ENCODE measurements at places on chromosomes 11 and 22. TPM values are rescaled to one million over a fixed set of nuclear protein-coding genes. Genes with fewer than 3 reads are reported as not detected.

- peaks cover 4% of the 10 kb centered on the region for H3K27me3 ChIP-seq
- H3K36me3 ChIP-seq = no peaks in the 10 kb centered on the region
- no peak overlapping the region for H3K27ac ChIP-seq
Observed at GRCh38 chr11:80320226-80320625, 879.4 kb upstream of the TENM4 start.

Gene MS4A6A
- total RNA-seq = not detected

- DNase-seq = no peak
- no peaks in the 10 kb centered on the region for H3K36me3 ChIP-seq
- no peak overlapping the region for H3K27ac ChIP-seq
Observed at GRCh38 chr11:72155751-72156150, 20.2 kb downstream of the FOLR3 start.

GRCh38 chr11:92735039-92735438 is 234.4 kb upstream of the MTNR1B start:
- no peak for DNase-seq
- H3K4me1 ChIP-seq = no peaks in the 10 kb centered on the region
- no peaks in the 10 kb centered on the region for H3K27me3 ChIP-seq
- no peak overlapping the region for H3K4me3 ChIP-seq
- no peaks in the 10 kb centered on the region for H3K36me3 ChIP-seq

GRCh38 chr11:109302591-109303334 is 119.2 kb upstream of the C11orf87 start:
- H3K27ac ChIP-seq = no peak overlapping the region
- no peak for DNase-seq
- no peaks in the 10 kb centered on the region for H3K36me3 ChIP-seq
- no peaks in the 10 kb centered on the region for H3K27me3 ChIP-seq
- no peak overlapping the region for H3K4me3 ChIP-seq

DNA sequence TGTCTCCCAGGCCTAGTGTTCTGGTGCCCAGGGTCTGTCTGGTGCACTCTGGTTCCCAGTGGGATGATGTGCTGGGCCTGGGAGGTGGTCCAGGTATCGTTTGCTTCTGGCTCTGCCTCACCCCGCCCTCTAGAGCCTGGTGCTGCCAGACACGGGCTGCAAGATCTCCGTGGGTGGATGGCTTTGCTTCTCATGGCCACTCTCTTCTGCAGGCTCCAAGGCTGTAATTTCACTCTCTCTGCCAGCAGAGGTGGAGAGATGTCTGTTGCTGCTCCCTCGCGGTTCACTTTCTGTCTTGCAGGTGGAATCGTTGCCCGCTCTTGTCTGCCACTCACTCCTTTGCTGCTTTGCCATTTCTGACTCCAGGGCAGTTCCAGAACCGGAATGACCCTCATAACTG is 13.4 kb downstream of the NADSYN1 start:
- peaks cover 5% of the 10 kb centered on the region for H3K4me1 ChIP-seq
- H3K4me3 ChIP-seq = no peak overlapping the region
- H3K27me3 ChIP-seq = peaks cover 5% of the 10 kb centered on the region

Gene B4GALNT4
- total RNA-seq = 14.9 TPM

DNA sequence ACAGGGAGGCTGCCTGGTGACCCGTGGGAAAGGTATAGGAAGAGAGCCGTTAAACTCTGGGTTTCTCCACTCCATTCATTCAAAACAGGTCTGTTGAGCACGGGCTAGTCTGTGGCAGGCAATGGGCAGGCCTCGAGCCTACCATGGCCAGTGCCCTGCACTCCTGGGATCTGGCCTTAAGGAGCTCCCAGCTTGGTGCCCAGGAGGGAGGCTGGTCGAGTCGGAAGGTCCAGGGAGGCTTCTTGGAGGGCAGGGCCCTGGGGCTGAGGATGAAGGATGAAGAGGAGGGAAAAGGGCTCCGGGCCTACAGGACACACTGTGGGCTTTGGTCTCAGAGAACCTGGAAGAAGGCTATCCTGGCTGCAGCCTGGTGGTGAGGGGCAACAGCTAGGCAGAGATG is 41.9 kb upstream of the MN1 start:
- no peak for DNase-seq
- no peak overlapping the region for H3K4me3 ChIP-seq
- peaks cover 19% of the 10 kb centered on the region for H3K36me3 ChIP-seq
- peaks cover 9% of the 10 kb centered on the region for H3K27me3 ChIP-seq

- H3K27ac ChIP-seq = no peak overlapping the region
- DNase-seq = peak; percentile 65
- peaks cover 14% of the 10 kb centered on the region for H3K4me1 ChIP-seq
- H3K27me3 ChIP-seq = peaks cover 1% of the 10 kb centered on the region
- peaks cover 6% of the 10 kb centered on the region for H3K36me3 ChIP-seq
Observed at GRCh38 chr22:31488988-31489617, 539 bp downstream of the EIF4ENIF1 start.

Gene CNIH2
- 1.9 TPM for total RNA-seq

Gene BATF2
- total RNA-seq = not detected

DNA sequence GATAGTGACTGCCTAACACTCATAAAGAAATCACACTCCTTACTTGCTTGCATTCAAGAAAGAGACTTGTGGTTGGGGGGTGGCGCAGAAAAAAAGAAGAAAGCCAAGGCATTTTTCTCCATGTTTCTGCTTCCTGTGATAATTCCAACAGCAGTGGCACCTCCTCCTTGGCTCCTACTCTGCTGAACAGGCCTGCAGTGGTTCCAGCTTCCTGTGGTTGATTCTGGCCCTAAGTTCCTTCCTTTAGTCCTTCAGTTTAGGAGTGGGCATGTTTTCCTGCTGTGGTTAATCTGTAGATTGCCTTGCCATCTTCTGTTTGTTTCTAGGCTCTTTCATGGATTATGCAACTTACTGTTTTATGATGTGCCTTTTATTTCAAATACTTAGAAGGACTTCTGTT is 940.4 kb downstream of the DLG2 start:
- no peak overlapping the region for H3K4me3 ChIP-seq
- H3K36me3 ChIP-seq = no peaks in the 10 kb centered on the region
- H3K27me3 ChIP-seq = no peaks in the 10 kb centered on the region
- DNase-seq = peak; percentile 18
- peaks cover 27% of the 10 kb centered on the region for H3K4me1 ChIP-seq
- H3K27ac ChIP-seq = peak overlapping the region; percentile 43

- no peaks in the 10 kb centered on the region for H3K4me1 ChIP-seq
- peaks cover 17% of the 10 kb centered on the region for H3K27me3 ChIP-seq
- H3K4me3 ChIP-seq = no peak overlapping the region
Observed at GRCh38 chr11:46369458-46370152, 11.9 kb upstream of the MDK start.

Gene OSM
- total RNA-seq = not detected

Gene TOP3B
- total RNA-seq = 55.6 TPM

DNA sequence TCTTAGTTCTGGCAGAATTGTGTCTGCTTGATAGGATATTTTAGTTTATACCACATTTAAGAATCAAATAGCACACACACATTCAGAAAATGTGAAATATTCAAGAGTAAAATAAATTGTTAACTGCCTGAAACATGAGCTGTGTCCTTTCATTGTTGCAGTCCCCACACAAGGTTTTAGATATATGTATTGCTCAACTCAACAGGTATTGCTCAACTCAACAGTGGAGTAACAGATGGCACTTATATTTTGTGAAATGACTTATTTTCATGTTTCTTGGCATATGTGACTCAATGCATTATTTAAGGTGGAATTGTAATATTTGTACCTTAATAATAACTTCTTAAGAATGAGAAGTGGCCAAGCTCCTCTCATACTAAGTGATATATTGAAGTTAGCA is 760.3 kb downstream of the CNTN5 start:
- H3K4me1 ChIP-seq = no peaks in the 10 kb centered on the region

GRCh38 chr22:42915980-42916765 is 59.1 kb upstream of the ARFGAP3 start:
- no peak for DNase-seq
- H3K36me3 ChIP-seq = peaks cover 5% of the 10 kb centered on the region
- H3K27ac ChIP-seq = peak overlapping the region; percentile 37
- peaks cover 2% of the 10 kb centered on the region for H3K27me3 ChIP-seq
- H3K4me3 ChIP-seq = no peak overlapping the region

DNA sequence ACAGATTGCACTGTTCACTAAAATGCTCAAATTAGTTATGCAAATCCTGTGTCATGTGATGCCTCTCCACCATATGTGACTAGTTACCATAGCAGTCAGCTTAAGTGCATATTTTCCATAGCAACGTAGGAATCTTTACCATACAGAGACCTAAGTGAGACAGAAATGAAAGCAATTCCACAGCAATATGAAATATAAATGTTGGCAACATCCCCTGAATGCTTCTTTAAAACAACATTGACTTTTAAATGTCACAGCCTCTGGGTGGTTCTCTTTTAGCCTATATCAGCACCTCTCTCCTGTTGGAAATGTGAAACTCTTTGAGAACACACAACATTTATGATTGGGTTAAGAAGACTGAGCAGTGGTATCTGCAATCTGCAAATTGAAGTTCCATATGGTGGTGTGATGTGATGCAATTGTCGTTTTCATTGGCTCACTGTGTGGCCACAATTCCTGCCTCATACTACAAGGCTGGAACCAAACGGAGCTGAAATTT is 814.6 kb downstream of the DLG2 start:
- H3K4me1 ChIP-seq = no peaks in the 10 kb centered on the region
- DNase-seq = no peak
- peaks cover 1% of the 10 kb centered on the region for H3K27me3 ChIP-seq
- no peak overlapping the region for H3K4me3 ChIP-seq

Gene SLC6A5
- not detected for total RNA-seq

- no peak for DNase-seq
- H3K36me3 ChIP-seq = no peaks in the 10 kb centered on the region
- H3K27me3 ChIP-seq = peaks cover 3% of the 10 kb centered on the region
- H3K27ac ChIP-seq = no peak overlapping the region
- H3K4me1 ChIP-seq = peaks cover 22% of the 10 kb centered on the region
Observed at GRCh38 chr11:117941976-117942654, 12.9 kb upstream of the TMPRSS13 start.

- no peak for DNase-seq
- H3K27me3 ChIP-seq = peaks cover 4% of the 10 kb centered on the region
- H3K4me1 ChIP-seq = no peaks in the 10 kb centered on the region
- H3K4me3 ChIP-seq = no peak overlapping the region
Observed at GRCh38 chr11:66973956-66974580, 1.0 kb upstream of the C11orf86 start.

Gene PLAAT5
- total RNA-seq = 3.8 TPM

Gene SHISA8
- total RNA-seq = 0.41 TPM

DNA sequence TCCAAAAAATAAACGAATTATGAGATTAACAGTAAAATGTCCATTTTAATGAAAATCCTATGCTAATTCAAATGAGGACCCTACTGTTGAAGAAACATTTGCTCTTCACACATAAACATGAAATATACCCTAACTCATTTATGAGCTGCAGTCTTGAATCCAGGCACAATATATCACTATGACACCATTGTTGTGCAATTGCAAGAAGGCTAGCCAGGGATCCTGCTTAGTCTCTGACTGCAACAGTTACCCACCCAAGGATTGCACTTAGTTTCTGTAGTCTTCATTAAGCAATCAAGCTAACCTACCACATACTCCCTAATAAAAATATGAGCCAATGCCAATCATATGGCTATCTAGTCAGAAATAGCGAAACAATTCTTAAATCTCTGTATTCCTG is 981.0 kb upstream of the FAT3 start:
- no peaks in the 10 kb centered on the region for H3K36me3 ChIP-seq
- H3K4me3 ChIP-seq = no peak overlapping the region
- no peak for DNase-seq
- H3K27me3 ChIP-seq = no peaks in the 10 kb centered on the region

Gene RFPL2
- total RNA-seq = 11.8 TPM

GRCh38 chr22:39098026-39098425 is 982 bp downstream of the APOBEC3H start:
- no peak overlapping the region for H3K27ac ChIP-seq
- H3K4me1 ChIP-seq = peaks cover 7% of the 10 kb centered on the region
- peaks cover 6% of the 10 kb centered on the region for H3K27me3 ChIP-seq
- no peaks in the 10 kb centered on the region for H3K36me3 ChIP-seq

DNA sequence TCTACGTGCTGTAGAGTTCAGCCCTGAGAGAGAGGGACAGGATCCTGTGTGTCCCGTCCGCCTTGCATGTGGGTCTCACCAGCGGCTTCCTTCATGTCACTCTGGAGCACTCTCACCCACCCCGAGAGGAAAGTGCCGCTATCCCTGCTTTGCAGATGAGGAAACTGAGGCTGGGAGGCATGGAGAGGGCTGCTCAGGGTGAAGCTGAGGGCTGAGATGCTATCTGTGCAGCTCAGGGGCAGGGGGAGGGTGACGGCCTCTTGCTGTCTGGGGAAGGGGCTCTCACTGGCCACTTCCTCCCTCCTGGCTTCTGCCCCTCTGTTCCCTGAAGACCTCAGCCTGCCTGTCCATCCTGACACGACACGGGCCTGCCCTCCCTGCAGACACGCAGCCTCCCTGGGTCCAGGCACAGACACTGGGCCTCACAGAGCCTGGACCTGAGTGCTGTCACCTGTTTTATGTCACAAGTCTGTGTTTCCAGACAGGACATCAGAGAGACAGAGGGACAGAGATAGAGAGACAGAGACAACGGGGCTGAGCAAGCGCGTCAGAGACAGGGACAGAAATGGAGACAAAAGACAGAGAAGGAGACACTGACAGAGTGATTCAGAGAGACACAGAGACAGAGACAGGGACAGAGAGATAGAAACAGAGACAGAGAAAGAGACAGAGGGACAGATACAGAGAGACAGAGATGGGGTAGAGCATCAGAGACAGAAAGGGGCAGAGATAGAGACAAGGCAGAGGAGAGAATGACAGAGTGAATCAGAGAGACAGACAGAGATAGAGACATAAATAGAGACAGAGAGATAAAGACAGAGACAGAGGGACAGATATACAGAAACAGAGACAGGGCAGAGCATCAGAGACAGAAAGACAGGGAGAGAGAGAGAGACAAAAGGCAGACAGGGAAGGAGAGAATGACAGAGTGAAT is 53.1 kb downstream of the MCM5 start:
- DNase-seq = no peak
- H3K27me3 ChIP-seq = peaks cover 13% of the 10 kb centered on the region
- H3K4me1 ChIP-seq = no peaks in the 10 kb centered on the region
